ENCODE measurements at places on chromosomes 4 and X.

- no peak for DNase-seq
Observed at GRCh38 chr4:95850161-95850560, 10.3 kb downstream of the PDHA2 start.

DNA sequence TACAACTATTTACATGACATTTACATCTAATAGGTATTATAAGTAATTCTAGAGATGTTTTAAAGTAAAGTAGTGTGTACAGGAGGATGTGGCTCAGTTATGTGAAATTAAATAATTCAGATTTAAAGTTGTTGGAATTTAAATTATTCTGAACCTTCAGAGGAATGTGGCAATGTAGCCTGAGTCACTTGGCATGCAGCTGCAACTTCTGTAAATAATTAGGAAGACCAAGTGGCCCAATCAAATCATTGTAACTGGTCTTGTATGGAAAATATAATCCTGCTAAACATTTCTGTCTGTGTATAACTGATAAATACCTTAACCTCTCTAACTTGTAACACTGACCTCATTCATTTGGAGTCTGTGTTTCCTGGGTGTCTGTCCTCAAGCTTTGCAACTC lies 828.9 kb downstream of the GLUD2 start:
- no peak for DNase-seq

DNA sequence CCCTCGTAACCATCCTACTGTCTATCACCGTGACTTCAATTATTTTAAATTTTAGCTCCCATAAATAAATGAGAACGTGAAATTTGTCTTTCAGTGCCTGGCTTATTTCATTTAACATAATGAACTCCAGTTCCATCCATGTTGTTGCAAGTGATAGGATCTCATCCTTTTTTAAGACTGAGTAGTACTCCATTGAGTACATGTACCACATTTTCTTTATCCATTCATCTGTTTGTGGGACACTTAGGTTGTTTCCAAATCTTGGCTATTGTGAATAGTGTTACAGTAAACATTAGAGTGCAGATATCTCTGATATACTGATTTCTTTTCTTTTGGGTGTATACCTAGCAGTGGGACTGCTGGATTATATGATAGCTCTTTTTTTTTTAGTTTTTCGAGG lies 32.8 kb downstream of the OCIAD1 start:
- DNase-seq, result no peak

DNA sequence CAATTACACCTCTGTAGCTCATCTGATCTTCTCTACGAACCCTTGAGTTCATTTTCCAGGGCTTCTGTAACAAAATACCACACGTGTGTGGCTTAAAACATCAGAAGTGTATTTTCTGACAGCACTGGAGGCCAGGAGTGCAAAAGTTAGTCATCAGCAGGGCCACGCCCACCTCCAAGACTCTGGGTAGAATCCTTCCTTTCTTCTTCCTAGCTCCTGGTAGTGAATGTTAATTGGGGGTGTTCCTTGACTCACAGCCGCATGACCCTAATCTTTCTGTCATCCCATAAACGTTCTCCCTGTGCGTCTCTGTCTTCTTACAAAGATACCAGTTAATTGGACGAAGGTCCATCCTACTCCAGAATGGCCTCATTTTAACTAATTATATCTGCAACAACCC lies 115.0 kb downstream of the TRIML1 start:
- no peak for DNase-seq

DNA sequence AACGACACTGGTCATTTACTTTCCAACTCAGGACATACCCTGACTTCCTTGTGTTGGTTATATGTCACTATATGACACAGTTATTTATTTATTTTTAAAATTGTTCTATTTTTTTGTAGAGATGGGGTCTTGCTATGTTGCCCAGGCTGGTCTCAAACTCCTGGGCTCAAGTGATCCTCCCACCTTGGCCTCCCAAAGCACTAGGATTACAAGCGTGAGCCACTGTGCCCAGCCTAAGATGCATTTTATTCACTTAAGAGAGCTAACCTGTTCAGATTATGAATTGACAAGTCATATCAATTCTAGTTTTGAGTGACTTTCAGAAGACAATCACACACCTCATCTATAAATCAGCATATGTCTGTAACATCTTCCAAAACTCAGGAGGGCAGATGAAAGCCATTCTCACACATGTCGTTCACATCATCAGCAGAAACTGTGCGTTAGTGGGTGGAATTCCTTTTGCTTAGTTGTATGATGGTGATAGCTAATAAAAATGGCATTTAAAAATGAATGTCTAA lies 9.4 kb upstream of the RHOH start:
- no peak for DNase-seq

GRCh38 chrX:110877326-110877725 lies 81.7 kb upstream of the CHRDL1 start:
- DNase-seq, result no peak

- no peak for DNase-seq
Observed at GRCh38 chr4:94338681-94339351, 3.8 kb downstream of the HPGDS start.

DNA sequence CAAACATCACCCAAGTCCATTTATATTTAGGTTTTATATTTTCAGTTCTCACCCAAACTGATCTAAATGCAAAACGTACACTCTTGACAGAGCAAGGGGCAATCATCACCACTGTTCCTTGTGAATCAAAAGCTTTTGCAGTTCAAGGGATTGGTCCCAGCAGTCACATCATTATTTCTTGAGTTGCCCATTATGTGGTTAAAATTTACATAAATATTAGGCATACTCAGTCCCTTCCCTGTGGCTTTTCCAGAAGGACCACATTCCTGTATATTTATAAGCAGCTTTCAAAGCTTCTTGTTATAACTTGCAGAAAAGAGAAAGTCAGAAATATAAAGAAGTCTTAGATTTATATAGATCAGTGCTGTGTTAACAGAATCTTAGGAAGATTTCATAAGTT lies 224.4 kb downstream of the CLCN4 start:
- no peak for DNase-seq

- DNase-seq, result no peak
Observed at GRCh38 chr4:124937993-124938392, 225.5 kb upstream of the ANKRD50 start.

GRCh38 chrX:102859550-102859871 lies 77.6 kb upstream of the RAB40AL start:
- no peak for DNase-seq

DNA sequence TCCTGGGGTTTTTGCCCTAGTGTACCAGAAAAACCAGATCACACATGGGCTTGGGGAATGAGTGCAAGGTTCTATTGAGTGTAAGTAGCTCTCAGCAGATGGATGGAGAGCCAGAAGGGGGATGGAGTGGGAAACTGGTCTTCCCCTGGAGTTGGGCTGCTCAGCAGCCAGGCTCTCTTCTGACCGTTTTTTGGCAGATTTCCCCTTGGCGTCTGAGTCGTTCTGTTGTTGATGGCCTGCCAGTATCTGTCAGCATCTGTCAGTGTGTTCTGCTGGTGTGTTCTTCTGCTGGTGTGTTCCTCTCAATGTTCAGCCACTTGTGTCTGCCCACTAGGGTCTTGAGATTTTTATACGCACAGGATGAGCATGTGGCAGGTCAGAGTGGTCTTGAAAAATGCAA lies 633.9 kb upstream of the CPEB2 start:
- no peak for DNase-seq

DNA sequence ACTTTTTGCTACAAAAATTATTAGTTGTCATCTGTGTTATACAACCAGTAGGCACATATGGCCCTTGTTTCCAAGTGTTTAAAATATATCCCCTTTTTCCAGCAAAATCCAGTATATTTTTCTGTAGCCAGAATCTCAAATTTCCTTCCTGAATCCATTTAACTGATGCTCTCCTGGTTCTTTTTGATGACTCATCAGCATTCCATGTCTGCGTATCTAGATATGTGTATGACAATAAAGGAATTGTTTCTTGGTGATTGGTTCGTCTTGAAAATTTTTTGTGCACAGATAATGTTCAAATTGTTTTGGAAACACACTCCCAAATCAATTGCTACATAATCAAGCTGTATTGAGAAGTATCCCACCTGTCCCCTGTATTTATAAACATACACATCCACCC lies 98.3 kb downstream of the ITM2A start:
- DNase-seq, result no peak

GRCh38 chrX:19709812-19710518 lies 177.4 kb downstream of the SH3KBP1 start:
- DNase-seq, result no peak

GRCh38 chr4:77821775-77822174 lies 2.6 kb upstream of the CNOT6L start:
- DNase-seq, result peak; percentile 9
